ENCODE measurements at places on chromosomes 5 and 9. TPM values are rescaled to one million over a fixed set of nuclear protein-coding genes. Genes with fewer than 3 reads are reported as not detected.

Gene CFAP90
- total RNA-seq: not detected

Gene PCDHGA6
- total RNA-seq: 0.40 TPM

Gene CRB2
- total RNA-seq: not detected

Gene KCNIP1
- total RNA-seq: not detected

Gene FAM13B
- 43.1 TPM for total RNA-seq

Gene FOXE1
- total RNA-seq: not detected

Gene KIAA0825
- total RNA-seq: 6.2 TPM

Gene FIBCD1
- not detected for total RNA-seq

DNA sequence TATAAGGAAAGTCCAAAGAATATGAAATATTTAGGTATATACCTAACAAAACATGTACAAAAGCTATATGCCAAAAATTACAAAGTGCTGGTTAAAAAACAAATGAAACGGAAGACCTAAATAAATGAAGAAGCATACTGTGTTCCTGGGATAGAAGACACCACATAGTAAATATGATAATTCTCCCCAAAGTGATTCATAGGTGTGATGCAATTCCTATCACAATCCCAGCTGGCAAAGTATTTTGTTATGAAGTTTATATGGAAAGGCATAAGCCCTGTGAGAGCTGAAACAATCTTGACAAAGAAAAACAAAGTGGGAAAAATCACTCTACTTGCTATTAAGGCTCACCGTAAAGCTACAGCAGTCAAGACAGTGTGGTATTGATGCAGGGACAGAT lies 2.6 kb upstream of the SMIM23 start:
- DNase-seq: no peak

DNA sequence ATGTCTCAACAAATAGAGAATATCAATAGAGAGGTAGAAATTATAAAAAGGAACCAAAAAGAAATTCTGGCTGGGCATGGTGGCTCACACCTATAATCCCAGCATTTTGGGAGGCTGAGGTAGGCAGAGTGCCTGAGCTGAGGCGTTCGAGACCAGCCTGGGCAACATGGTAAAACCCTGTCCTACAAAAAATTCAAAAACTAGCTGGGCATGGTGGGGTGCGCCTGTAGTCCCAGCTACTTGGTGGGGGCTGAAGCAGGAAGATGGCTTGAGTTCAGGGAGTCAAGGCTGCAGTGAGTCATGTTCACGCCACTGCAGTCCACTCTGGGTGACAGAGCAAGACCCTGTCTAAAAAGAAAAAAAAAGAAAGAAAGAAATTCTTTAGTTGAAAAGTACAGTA lies 24.9 kb downstream of the IPPK start:
- DNase-seq: no peak

GRCh38 chr9:115117999-115118878 lies at the start of gene TNC:
Gene TNC, minus strand, starts transcription at chr9:115118157. Its CDS starts 27,139 bp downstream, at chr9:115091018.
- no peak for DNase-seq

GRCh38 chr5:132829742-132830435 lies 558 bp downstream of the SHROOM1 start:
- peak; percentile 78 for DNase-seq

- DNase-seq: no peak
These were observed 216.8 kb upstream of the RFX3 start for GRCh38 chr9:3742586-3742985.

GRCh38 chr5:150789943-150790611 lies 11.5 kb downstream of the SMIM3 start:
- peak; percentile 85 for DNase-seq

GRCh38 chr5:9519537-9519936 lies 26.3 kb downstream of the SEMA5A start:
- DNase-seq: no peak

- no peak for DNase-seq
These were observed 93.1 kb upstream of the TLE1 start for GRCh38 chr9:81782313-81782995.

- no peak for DNase-seq
These were observed 5.6 kb upstream of the STARD4 start for GRCh38 chr5:111517853-111518501.

- no peak for DNase-seq
These were observed 509.8 kb downstream of the EBF1 start for GRCh38 chr5:158589939-158590338.

DNA sequence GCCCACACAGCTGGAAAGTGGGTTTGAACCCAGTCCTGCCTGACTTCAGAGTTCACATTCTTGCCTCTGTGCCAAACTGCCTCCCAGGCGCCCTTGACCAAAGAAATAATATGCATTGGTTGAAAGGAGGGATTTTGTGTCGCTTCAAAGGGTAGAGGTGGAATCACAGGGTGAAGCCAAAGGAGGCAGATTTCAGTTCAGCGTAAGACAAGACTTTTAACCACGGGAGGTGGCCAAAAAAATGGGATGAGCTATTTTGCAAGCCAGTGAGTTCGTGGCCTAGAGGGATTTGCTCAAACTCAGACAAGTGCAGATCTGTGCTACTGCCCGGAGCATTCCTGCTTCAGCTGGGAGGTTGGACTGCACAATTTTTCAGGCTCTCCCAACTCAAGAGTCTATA lies 57.6 kb upstream of the RANBP3L start:
- no peak for DNase-seq

- peak; percentile 54 for DNase-seq
These were observed 968 bp downstream of the NKD2 start for GRCh38 chr5:1009359-1010180.

DNA sequence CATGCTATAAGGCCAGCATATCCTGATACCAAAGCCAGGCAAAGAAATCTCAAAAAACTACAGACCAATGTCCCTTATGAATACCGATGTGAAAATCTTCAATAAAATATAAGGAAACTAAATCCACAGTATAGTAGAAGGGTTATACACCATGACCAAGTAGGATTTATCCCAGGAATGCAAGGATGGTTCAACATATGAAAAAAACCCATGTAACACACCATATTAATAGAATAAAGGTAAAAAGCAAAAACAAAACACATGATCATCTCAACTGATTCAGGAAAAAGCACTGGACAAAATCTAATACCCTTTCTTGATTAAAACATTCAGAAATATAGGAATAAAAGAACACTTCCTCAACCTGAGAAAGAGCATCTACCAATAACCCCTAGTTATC lies 6.1 kb downstream of the FBXL17 start:
- no peak for DNase-seq

GRCh38 chr5:72691751-72692150 lies 124.7 kb upstream of the TNPO1 start:
- no peak for DNase-seq

DNA sequence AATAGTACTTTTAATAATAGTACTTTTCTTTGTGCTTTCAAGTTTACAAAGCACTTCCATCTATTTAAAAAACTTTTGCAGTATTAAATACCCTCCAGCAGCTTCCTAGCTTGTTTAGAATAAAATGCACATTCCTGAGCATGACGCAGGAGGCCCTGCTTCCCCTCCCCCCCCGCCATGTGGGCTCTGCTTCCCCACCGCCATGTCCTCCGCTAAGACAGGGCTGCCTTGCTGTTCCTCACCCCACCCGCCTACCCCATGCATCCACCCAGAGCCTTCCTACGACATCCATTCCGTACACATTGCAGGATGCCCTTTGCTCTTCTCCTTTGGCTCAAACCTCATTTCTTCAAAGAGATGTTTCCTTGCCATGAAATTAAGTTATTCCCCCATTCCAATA lies 205.9 kb upstream of the MSX2 start:
- no peak for DNase-seq

DNA sequence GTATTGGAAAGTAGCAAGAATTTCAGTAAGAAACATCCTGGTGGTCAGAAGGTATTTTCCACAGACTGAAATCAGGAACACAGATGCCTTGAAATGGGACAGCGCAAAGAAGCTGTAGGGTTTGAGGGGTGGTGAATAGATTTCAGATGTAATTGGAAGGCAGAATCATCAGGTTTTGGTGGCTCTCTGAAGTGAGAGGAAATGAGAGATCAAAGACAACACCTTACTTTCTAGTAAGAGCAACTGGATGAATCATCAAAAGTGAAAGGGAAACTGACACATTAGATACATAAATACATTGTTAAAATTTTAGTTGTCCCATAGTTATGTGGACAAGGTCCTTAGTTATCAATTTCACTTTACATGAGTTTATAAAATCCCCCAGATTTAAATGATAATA lies 188.2 kb upstream of the SLC27A6 start:
- DNase-seq: no peak

Data from natural killer cell treated with Interleukin-12 subunit alpha and Interleukin-12 subunit beta and Interleukin-15 and Interleukin-18, amount 100 ng/mL, for 72 hours (primary cell).